NCI-H2171 treated with DMSO at 0.1 percent for 48 hours (cell line): ENCODE measurements at places on chromosomes 11 and 22.

DNA sequence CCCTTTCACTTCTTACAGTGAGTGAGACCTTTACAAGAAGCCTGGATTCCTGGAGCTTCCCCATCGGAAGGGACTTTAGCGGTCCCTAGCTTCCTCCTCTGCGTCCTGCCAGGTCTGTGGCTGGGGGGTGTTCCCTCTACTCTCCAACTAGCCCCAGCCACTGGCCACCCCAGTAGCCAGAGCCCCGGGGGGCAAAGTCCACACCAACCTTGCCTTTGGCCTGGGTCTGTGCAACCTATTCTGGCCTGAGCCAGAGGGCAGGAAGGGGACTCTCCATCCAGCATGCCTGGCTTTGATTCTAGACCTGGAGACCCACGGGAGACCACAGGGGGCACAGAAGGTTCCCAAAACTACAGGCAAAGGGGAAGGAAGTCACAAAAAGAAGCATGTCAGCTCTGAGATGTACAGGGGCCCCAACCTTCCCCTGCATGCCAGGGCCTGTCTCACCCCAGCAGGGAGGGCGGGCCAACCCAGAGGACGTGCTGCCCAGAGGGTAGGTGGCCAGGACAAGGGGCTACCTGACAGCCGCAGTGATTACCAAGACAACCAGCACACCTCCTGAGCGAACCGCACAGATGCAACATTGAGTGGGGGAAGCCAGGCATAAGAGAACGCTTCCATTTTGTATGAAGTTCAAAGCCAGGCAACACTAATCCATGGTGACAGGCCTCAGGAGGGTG lies 52.4 kb downstream of the DSCAML1 start:
- DNase-seq: no peak

GRCh38 chr22:48535868-48536540 lies 1291.7 kb downstream of the BRD1 start:
- DNase-seq: peak; percentile 48

DNA sequence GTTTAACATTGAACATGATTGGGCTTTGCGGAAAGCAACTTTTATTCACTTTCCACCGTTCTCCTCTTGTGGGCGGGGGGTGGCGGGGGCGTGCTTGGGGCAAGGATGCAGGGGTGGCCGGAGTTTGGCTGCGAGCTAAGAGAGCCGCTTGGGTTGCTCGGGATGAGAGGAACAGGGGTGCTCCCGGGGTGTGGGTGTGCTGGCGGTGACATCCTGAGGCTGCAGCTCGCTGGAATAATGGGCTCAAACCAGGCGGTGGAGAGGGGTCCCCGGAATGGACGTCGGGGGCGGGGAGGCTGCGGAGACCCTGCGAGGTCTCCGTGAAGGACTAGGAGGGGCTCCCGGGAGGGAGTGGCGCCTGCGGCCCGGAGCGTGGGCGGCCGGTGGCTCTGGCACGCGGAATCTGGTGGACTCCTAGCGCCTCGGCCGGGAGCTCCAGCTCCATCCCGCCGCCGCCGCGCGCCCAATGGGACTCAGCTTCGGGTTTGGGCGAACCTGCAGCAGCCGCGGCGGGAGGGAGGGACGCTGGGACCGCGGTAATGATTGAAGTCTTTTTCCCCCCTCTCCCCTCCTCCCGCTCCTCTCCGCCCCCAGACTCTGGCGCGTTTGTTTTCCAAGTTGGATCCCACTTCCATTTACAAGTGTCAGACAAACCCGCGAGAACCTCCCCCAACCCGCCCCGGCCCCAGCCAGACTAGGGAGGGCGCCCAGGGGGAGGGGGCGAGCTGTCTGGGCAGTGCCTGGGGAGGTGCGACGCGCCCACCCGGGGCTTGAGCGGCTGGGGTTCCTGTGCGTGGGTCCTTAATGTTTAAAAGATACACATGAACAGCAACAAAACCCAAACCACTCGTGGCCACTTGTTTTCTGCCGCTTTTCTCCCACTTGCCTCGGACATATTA lies 2.0 kb downstream of the FAT3 start:
- DNase-seq: no peak

DNA sequence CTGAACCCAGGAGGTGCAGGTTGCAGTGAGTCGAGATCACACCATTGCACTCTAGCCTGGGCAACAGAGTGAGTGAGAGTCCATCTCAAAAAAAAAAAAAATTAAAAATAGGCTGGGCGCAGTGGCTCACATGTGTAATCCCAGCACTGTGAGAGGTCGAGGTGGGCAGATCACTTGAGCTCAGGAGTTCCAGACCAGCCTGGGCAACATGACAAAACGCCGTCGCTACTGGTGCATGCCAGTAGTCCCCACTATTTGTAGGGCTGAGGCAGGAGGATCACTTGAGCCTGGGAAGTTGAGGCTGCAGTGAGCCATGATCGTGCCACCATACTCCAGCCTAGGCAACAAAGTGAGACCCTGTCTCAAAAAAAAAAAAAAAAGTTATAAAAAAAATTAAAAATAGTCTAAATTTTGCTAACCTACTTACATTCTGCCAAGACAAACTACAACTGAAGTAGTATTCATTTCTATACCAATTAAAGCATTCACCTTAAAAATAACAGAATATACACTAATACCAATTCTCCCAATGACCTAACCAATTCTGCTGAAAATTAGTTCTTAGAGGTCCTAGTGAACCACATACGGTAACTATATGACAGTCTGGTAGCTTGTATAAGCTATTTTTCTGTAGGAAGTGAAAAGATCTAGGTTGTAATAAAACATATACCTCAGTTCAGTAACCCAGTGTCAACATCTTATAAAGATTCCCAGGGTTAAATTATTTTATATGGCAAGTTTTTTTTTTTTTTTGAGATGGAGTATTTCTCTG lies 7.1 kb downstream of the DDX6 start:
- DNase-seq: no peak

DNA sequence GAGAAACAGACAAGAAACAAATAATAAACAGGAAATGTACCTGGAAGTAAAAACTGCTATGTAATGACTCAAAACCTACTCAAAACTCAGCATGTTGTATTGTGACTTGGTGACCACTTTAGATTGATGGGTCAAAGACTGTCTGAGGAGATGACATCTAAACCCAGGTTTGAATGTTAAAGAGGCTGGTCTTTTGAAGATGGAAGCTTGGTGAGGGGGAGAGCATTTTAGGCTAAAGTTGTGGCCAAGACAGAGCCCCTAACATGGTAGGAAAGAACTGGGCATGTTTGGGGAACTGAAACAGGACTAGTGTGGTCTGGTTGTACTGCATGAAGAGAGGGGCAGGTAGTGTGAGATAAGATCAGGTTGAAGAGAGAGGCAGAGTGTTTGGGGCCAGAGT lies 85.3 kb upstream of the MYO18B start:
- no peak for DNase-seq

DNA sequence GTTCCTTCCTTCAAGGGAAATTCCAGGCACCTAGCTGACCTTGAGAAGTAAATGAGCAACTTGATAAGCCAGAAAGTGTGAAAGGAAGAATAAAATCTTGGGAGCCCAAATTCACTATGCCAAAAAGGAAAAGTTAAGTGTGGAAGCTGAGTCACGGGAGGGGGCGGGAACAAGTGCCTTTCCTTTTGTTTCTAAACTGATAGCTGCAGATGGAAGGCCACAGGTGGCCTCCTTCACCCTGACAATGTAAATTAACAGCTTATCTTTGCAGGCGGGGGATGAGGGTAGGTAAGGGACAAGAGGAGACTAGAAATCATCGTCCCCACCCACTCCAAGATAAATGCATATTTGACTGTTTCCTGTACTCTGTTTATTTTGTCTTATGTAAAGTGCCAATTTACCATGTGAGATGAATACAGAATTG lies 36.4 kb upstream of the TREH start:
- DNase-seq: peak; percentile 14

- no peak for DNase-seq
These were observed 108.4 kb downstream of the ZNF280B start for GRCh38 chr22:22400099-22400498.

GRCh38 chr22:27827604-27828587 lies 26.3 kb upstream of the MN1 start:
- no peak for DNase-seq

DNA sequence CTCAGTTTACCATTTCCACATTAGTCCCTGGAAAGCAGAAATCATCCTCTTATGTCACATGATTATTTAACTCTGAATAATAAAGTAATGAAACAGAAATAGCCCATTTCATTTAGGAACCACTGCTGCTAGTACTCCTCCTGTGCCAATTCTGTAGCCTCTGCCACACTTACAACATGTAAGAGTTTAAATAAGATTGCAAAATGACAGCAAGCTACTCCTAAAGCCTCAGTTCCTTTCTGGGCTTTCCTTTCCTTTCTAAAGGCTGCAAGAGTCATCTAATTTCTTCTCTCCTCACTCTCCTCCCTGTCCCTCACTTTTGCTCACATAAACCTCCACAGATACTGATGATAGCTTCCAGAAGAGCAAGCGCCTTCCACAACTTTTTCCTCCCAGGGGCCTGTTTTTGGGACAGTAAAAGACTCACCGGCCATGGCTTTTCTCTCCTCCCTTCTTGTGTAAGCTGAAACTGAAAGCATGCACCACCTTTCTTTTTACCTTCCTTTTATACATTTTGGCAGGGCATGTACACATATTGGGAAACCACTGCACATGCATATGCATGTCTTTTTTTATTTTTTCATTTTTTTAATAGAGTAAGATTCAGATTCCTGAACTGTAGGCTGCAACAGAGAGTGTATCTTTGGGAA lies 38.5 kb downstream of the CARD18 start:
- DNase-seq: no peak

GRCh38 chr11:63635762-63636465 lies 21.7 kb upstream of the PLAAT3 start:
- peak; percentile 77 for DNase-seq

- peak; percentile 64 for DNase-seq
These were observed 6.9 kb downstream of the CDC42EP1 start for GRCh38 chr22:37566903-37567798.

- no peak for DNase-seq
These were observed 952 bp downstream of the YAP1 start for GRCh38 chr11:102111011-102111786.

DNA sequence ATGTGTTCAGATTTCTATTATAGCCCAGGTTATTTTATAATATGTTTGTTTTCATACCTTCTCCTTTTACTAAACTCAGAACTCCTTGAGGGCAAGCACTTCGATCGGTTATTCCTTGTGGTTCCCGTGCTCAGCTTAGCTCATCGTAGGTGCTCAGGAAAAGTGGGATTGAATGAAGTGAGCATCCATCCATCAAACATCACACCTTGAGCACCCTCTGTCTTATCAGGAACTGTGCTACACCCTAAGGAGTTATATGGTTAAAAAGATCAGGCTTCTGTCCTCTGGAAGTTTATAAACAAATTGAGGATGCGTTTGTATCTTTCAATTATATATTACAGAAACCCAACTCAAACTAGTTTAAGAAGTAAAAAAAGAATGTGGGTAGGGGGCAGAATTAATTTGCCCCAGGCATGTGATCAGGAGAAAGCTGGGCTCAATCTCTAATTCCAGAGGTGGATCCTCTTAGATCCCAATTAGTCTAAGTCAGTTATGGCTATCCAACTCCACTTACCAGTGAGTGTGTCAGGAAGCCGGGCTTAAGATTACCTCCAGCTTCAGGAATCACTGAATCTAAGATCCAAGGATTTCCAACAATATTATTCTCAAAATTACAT lies 59.9 kb upstream of the RRAS2 start:
- no peak for DNase-seq

DNA sequence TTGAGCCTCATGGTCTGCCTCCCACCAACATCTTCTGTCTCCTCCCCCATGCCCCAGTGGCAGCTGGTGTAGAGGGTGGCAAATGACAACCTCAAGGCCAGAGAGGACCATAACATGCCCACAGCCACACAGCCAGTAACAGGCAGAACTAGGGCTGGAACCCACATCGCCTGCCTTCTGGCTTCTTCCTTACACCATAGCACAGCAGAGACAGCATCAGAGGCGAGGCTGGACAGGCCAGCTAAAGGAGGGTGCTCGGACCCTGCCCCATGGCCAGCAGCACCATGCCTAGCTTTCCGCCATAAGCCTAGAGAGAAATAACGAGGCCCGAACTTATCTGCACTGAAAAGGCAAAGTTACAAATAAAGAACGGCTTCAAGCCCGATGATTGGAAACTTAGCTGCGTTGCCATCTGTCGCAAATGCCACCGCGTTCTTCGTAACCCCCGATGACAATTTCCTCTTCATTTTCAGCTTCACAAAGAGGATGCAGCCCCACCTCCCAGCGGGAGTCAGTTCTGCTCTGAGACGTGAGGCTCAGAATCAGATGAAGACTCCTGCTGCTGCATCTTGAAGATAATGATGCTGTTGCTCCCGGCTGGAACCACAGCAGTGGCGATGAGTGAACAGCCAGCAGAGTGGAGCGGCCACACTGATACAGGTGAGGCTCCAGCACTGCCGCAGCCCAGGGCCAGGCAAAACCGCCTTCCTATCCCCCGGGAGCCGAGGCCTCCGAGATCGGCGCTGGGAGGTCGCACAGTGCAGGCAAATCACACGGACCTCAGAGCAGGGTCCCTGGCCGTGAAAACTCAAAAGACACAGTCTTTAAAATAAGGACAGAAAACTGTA lies 73.8 kb upstream of the RTL6 start:
- DNase-seq: peak; percentile 14

GRCh38 chr11:19729141-19729540 lies 16.5 kb downstream of the NAV2 start:
- no peak for DNase-seq

- no peak for DNase-seq
These were observed 155.4 kb downstream of the DBX1 start for GRCh38 chr11:20004866-20005265.

- DNase-seq: peak; percentile 50
These were observed 83.0 kb downstream of the CDKN1C start for GRCh38 chr11:2802389-2803185.

DNA sequence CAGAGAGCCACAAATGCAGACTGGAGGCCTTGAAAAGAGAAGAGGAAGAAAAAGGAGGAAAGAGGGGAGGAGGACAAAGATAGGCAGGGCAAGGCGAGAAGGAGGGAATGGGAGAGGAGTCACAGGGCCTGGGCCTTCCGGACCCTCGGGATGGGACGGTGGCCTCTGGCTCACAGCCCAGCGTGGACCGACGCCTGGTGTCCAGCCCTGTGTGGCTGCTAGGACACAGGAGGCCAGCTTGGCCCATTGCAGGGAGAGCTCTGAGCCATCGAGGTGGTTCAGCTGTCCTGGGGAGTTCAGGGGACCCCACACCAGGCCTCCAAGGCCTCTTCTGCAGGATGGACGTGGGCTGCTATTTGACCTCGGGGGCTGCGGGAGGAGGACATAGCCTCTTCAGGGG lies 9.4 kb downstream of the MYO7A start:
- DNase-seq: no peak
